ENCODE measurements at places on chromosomes 4 and X.

DNA sequence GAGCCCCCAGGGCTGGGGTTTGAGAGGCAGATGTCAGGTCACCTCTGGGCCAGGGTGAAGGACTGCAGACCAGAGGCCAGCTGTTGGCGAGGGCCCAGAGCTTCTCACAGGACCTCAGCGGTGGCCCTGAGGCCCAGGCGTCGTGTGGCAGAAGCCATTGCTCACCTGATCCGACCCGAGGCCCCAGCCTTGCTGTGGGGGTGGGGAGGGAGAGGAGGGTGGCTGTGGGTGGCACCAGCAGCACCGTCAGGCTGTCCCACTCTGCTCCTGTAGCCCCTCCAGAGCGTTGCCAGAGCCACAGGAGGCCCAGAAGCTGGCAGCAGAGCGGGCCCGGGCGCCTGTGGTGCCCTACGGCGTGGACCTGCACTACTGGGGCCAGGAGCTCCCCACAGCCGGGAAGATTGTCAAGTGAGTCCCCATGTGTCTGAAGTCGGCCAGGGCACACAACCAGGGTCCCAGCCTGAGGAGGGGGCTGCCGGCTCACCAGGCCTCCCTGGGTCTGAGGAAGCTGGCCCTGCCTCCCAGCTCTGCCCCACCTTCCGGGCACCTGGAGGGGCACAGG is 28.8 kb downstream of the UVSSA start:
- no peak for DNase-seq

DNA sequence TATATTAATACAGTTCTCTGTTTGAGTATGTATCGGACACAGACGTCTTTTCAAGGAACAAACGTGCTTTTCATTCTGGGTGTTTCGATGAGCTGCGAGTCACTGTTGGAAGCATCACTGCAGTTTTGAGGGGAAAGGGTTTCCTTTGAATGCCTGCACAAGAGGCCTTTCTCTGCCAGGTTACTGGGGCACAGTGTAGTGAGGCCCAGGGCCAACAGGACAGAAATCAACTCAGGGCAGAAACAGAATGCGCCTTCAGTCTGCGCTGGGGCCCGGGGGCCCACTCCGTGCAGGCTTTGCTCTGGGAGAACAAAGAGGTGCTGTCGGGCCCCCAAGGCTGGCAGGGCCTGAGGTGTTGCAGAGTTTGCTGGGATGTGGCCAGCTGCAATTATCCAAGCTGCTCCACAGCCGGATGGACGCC is 2.3 kb upstream of the PPP2R3B start:
- DNase-seq: no peak

- no peak for DNase-seq
These were observed 120.1 kb downstream of the SNCA start for GRCh38 chr4:89716893-89717292.

DNA sequence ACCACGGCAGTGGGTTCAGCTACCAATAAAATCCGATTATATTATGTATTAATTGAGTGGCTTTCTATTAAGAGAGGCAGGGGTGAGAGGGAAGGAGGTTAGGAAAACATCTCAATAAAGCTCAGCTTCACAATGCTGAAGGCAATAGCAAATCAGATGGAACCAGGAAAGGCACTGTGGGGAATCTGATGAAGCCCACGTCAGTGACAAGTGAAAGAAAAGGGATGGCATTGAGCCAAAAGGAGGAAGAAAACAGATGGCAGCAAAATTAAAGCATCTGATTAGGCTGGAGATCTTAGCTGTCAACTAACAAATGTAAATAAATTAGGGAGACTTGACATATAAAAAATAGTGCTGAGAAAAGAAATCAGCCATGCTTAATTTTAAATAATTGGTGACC is 180.9 kb downstream of the RASL11B start:
- DNase-seq: no peak

GRCh38 chr4:113077575-113077974 is 28.1 kb downstream of the ANK2 start:
- DNase-seq: no peak

DNA sequence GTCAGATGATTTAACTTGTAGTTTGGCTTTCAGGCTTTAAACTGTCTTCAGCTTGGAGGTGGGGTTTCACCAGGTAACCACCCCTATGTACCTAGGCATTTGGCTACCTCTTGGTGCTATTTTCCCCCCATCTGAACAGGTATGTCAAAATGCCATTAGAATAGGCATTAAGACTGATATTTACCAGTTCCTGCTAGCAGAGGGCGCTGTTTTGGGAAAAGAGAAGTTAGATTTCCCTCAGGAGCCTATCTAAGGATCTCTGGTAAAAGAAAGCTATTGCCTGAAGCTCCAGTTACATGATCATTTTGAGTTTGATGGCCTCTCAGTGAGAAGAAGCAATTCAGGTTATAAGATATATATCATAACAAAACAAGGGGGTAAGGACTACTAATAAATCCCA is 879.1 kb downstream of the SH3BGRL start:
- no peak for DNase-seq

- no peak for DNase-seq
These were observed 89.0 kb downstream of the MXRA5 start for GRCh38 chrX:3257471-3257870.

DNA sequence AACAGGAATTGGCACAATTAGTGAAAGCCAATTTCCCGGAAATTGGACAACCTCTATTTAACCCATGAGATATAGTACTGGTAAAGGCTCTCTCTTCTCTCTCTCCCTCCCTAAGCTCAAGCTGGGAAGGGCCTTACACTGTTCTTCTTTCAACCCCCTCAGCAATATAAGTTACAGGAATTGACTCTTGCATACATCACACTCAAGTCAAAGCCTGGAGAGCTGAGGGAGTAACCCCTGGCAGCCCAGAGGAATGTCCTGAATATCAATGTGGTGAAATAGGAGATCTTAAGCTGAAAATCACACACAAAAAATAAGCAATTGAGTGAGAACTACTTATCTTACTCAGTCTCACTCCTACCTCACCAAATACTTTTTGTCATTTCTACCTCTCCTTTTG is 186.9 kb upstream of the SPOCK3 start:
- DNase-seq: no peak

DNA sequence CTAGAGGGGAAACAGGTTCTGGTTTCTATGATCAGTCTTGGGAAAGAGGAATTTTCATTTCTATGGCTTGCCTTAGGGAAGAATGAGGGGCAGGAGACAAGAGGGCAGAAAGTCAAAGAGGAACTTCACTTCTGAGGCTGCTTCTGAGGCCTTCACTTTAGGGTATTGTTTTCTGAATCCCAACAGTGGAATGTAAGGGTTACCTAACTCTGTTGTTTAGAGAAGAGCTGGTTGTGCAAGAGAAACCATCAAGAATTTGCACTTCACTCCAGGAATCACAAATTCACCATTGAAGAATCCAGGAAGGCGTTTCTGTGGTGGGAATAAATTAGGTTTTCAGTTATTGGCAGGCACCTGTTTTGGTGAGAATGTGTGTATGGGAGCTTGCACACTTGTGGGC is 126.7 kb upstream of the AMOT start:
- DNase-seq: no peak

DNA sequence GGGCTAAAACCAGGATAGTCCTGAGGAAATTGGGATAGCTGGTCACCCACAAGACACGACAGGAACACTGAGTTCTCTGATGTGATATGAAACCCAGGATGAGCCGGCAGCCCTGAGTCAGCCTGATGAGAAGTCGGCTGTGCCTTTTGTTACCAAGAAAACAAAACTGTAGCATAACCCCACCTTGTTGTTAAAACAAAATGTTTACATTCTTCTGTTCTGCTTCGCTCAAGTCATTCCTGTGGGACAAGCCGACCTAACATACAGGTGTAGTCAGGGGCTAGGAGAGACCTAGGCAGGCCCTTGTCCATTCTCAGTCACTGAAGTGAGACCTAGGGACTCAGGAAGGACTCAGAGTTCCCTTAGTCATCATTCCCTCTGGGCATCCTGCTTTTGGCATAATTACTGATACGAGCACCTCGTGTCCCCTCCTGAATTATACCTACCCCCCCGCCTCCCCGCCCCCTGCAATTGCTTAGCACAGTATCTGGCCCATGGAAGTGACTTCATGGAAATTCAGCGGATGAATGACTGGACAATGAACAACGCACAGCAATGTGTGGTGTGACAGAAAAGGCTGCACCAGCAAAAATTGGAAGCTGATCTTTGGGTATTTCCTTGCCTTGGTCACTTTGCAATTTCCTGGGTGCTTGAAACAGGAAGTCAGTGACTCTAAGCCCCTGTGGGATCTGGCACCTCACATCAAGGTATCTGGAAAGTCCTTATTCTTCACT is 31.9 kb upstream of the TLR2 start:
- no peak for DNase-seq

GRCh38 chr4:1329408-1330371 is 17.3 kb upstream of the UVSSA start:
- DNase-seq: no peak

DNA sequence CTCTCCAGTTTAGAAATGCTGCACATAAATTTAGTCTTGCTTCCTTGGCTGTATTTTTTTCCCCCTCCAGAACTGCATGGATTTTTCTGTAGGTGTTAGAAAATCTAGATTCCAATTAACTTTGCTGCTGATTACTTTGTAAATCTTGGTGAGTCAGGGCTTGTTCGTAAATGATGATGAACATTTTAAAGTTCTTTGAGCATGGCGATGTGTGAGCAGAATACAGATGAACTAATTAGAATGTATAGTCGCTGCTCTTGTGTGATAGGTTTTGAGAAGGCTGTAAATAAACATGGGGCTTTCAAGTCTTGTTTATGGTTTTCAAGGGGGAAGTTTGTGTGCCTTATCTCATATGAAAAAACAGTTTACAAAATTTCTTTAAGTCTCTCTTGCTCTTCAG is 23.3 kb downstream of the LIMCH1 start:
- DNase-seq: no peak

- no peak for DNase-seq
These were observed 124.0 kb upstream of the STIM2 start for GRCh38 chr4:26736621-26737020.

DNA sequence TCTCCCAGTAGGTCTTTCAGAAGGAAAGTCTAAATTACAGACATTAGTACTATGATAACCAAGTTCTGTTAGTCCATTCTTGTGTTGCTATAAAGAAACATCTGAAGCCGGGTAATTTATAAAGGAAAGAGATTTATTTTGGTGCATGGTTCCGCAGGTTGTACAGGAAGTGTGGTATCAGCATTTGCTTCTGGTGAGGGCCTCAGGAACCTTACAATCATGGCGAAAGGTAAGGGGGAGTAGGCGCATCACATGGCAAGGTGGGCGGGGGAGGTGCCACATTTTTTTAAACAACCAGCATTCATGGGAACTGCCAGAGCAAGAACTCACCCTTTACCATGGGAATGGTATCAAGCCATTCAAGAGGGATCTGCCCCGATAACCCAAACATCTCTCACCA is 26.2 kb upstream of the USP46 start:
- DNase-seq: no peak
